ENCODE measurements at places on chromosomes 7 and 10. TPM values are rescaled to one million over a fixed set of nuclear protein-coding genes. Genes with fewer than 3 reads are reported as not detected.
A peak's percentile ranks its signal among the peaks of the same experiment; 100 is the strongest.

DNA sequence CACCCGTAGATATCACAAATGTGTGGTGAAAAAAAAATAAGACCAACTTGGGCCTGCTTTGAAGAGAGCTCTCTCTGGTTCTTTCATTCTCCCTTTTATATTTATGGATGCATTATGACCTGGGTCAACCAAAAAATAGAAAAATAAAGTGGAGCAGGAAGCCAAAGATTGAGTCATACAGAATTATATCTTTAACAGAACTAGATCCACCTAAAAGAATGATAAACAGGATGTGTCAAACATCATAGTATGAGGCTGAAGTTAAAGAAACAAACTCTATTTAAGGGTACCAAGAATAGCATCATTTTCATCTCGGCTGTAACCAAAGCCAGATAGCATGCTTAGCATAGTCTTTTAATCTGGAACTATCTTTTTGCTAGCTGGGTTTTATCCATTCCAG is 28.8 kb upstream of the NMT2 start:
- no peak for DNase-seq

GRCh38 chr7:142788303-142789289 is 17.8 kb downstream of the PRSS2 start:
- no peak for DNase-seq

DNA sequence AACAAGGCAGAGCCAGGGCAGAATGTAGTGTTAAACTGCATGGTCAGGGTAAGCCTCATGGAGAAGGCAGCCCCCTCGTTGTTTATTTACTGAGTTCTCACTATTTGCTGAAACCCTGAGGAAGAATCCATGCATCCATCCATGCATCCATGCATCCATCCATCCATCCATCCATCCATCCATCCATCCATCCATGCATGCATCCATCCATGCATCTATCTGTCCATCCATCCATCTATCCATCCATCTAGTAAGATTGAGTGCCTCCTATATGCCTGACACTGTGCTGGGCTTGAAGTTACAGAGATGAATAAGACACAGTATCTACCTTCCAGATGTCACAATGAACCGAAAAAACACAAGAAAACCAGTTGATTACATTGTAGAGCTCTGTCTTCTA is 201.4 kb upstream of the AGK start:
- no peak for DNase-seq

ZNF722 gene
- total RNA-seq: not detected

DNA sequence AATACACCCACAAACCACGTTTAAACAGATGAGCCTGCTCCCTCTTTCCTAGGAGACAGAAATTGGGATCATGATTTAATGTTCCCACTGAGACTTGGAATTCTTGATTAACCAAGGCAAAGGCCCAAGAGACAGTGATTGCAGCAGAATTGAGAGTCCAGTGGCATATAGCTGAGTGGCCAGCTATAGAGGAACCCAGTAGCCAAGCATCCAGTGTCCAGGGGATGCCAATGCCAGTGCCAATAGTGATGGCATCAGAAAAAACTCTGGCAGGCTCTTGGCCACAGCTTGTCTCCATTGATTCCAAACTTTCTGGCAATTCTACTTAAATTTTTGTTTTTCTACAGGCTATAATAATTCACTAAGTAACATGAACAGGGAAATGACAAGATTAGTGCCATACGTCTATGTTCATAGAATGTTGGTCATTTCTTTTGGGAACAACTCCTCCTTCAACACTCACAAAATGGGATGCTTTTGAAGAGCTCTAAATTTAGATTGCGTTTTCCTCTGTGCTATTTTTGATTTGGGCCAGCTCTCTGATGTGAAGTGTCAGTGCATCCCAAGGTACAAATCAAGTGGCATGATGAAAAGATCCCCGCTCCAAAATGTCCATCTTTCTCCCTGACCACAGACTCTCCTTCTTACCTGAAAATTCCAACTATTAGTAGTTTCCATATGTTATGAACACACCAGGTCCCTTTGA is 83.1 kb upstream of the A1CF start:
- no peak for DNase-seq

DNA sequence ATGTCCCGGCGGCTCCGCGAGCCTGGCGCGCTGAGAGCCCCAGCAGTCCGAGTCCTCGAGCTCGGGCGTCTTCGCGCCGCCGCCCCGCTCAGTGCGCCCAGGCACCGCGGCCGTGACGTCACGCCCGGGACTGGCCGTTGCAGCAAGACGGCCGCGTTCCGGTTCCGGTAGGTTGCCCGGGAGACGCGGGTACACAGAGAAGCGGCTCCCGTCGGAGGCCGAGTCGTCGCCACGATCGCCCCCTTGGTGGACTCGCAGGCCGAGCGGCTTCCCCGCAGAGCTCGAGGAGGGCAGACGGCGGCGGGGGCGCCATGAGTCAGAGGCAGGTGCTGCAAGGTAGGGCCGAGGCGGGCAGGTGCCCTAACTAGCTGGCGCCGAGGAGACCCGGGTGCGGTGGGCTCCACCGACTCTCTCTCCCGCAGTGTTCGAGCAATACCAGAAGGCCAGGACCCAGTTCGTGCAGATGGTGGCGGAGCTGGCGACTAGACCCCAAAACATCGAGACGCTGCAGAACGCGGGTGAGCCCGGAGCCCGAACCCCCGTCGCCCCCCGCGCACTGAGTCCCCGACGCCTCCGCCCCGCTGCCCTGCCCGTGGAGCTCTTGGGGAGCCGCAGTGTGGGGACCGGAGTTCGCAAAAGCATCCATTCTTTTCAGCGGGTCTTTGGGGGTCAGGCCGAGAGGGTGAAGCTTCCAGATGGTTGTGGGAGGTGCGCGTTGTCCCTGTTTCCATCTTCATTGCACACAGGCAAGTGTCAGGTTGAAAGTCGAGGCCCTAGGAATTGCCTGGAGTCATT is at the start of gene SPAG6:
TSS of gene SPAG6 (plus strand) at position 196 of the 795 bp plus-strand sequence. CDS start at position 312, 116 bp downstream.
- no peak for DNase-seq

RNF148 gene
- 0.61 TPM for total RNA-seq

DNA sequence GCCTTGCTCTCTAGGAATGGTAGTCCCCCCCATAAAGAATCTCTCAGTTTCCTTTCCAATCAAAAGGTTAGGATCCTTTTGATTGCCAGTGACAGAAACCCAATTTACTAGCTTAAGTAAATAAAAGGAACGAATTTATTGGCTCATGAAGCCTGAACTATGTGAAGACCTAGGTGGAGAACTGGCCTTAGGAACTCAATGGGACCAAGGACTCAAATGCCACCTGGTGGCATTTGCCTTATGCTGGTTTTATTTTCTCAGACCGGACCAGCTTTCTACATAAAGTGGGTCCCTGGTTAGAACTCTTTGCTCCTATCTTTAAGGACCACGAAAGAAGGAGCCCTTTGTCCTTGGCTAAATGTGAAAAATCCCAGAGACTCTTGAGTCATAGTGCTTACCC is 25.4 kb downstream of the CFTR start:
- DNase-seq: peak; percentile 73

- peak; percentile 23 for DNase-seq
Measured at GRCh38 chr7:79820387-79820786, 314.2 kb upstream of the GNAI1 start.

GRCh38 chr7:44111761-44112160 is 7.6 kb downstream of the AEBP1 start:
- no peak for DNase-seq

GRCh38 chr10:79285315-79286197 is 61.7 kb upstream of the PPIF start:
- DNase-seq: no peak

- DNase-seq: no peak
Measured at GRCh38 chr7:107998660-107999480, 4.1 kb downstream of the LAMB1 start.

ARMS2 gene
- not detected for total RNA-seq

- DNase-seq: no peak
Measured at GRCh38 chr7:117014099-117014656, 60.9 kb downstream of the ST7 start.

DNA sequence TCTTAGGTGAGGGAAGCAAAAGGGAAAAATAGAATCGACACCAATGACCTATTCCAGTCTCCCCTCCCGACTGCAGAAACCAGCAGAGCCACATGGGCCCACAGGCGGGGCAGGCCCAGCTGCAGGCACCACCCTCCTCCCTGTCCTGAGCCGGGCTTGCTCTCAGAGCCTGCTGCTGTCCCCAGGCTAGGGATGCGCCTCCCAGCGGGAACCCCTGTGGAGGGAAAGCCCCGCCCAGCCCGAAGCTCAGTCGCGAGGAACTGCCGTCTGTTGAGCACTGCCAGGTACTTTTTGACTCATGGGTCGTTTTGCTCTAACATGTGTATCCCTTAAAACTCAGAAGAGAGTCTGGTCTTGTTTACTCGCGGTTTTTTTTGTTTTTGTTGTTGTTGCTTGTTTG is 124.5 kb upstream of the RET start:
- peak; percentile 1 for DNase-seq

Measured in SK-MEL-5 (cell line).